Activated CD8-positive, alpha-beta memory T cell treated with anti-CD3 and anti-CD28 coated beads for 36 hours (primary cell): ENCODE measurements at places on chromosomes 5 and 9. TPM values are rescaled to one million over a fixed set of nuclear protein-coding genes. Genes with fewer than 3 reads are reported as not detected.

The SV2C gene
- not detected for total RNA-seq

The SLC36A2 gene
- not detected for total RNA-seq

The SPEF2 gene
- total RNA-seq: 8.3 TPM

The PCDH1 gene
- total RNA-seq: not detected

The TSSK1B gene
- not detected for total RNA-seq

The KIAA0825 gene
- total RNA-seq: 1.2 TPM

The LCN10 gene
- 1.6 TPM for total RNA-seq
